ENCODE measurements at places on chromosomes 2 and 18.

GRCh38 chr2:224986477-224986876, 55.8 kb downstream of the DOCK10 start:
- no peak for DNase-seq

DNA sequence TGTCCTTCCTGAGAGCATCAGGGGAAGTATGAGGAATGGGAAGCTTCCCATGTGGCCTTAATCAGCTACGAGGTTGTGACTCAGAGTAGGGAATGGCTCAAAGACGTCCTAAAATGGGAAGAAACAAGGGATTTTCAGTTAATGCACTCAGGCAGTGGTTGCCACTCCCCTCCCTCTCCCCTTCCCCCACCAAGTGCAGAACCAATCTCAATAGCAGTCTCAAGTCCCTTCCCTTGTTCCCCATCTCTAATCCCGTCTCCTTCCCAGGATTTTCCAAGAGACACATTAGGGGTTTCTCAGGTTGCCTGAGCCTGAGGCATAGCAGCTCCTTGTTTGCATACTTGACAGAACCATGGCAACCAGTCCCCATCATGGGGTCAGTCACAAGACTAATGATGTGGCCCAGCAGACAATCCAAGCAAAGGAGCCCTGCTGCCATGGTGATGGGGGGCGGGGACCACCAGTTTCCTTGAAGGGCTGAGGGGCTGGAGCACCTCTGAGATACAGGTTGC, 18.2 kb upstream of the RESP18 start:
- DNase-seq, result no peak

DNA sequence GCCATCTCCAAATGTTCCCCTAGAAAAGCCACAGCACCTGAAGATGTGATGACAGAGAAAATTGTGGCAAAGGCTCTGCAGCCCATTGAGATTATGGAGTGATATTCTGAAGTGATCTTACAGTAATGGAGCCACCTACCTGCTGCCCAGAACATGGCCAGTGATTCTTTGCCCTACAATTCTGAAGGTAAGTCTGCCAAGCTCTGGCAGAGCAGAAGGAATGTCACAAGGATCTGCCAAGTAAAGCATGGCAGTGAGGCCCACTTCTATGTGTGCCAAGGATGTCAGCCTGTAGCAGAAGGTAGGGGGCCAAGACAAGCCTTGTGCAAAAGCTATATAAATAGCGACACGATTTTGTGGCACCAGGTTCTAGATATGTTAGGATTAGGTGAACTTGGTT, 155.1 kb downstream of the RND3 start:
- DNase-seq, result no peak

DNA sequence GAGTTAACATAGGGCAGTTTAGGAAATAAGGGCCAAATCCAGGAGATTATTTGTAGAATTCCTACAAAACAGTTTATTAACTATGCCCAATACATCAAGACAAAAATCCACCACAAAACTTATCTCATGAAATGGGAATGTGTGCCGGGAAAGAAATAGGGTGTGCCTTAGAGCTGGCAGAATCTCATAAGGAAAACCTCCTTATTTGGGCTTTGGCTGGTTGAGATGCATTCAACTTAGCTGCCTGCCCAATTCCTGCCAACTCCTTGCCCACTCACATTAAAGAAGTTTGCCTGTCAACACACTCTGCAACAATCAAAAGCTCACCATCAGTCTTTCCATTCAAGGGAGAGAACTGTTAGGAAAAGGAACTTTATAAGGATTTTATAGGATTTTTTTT, 500.6 kb downstream of the SATB2 start:
- DNase-seq, result no peak

GRCh38 chr18:2410688-2411087, 160.6 kb downstream of the METTL4 start:
- DNase-seq, result no peak

- no peak for DNase-seq
Observed at GRCh38 chr2:28318462-28319117, 74.1 kb upstream of the FOSL2 start.

DNA sequence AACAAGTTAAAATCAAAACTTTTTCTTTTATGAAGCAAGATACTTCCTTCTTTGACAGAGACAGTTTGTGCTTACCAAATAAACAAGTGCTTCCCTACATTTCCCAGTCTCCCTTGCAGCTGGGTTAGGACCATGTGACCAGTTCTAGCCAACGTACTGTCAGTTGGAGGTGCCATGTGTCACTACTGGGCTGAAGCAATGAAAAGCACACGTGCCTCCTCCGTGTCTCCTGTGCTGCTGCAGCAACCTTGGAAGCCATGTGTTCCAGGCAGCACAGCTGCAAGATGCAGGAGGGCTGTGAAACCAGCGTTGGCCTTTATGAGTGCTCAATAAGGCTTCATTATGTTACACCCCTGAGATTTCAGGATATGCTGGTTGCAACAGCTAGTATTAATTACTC, 93.2 kb downstream of the DHRS9 start:
- DNase-seq, result no peak

DNA sequence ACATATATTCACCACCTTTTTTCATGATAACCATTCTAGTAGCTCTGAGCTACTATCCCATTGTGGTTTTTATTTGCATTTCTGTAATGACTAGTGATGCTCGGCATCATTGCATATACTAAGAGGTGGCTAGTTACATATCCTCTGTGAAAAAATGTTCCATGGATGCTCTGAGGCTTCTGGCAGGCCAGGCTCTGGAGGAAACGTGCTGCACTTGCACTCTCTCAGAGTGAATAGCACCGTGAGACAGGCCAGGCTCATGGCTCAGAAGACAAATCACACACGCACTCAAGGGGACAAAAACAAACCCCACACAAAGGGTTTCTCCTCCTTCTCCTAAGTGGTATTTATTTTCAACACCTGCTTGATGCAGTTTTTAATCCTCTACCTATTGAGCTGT, 1085.3 kb upstream of the CNTNAP5 start:
- DNase-seq, result no peak

DNA sequence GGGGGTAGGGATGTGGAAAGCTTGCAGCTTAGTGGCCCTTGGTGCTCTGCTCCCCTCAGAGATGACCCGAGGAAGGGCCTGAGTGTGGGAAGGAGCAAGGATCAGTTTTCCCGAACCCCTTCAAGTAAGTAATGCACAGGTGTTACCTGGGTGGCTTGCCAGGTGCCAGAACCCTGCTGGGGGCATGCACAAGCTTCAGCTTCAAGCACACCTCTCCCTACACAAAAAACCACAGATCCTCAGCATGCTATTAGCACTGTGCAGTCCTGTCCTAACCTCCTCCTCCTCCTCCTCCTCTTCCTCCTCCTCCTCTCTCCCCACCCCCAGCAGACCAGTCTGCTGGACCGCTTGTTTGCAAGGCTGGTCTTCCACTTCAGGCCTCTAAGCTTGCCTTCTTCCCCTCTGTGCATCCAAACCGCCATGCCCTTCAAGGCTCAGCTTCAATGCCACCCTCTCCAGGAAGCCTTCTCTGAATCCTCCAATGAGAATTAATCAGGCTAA, 114.8 kb downstream of the ACAA2 start:
- no peak for DNase-seq

DNA sequence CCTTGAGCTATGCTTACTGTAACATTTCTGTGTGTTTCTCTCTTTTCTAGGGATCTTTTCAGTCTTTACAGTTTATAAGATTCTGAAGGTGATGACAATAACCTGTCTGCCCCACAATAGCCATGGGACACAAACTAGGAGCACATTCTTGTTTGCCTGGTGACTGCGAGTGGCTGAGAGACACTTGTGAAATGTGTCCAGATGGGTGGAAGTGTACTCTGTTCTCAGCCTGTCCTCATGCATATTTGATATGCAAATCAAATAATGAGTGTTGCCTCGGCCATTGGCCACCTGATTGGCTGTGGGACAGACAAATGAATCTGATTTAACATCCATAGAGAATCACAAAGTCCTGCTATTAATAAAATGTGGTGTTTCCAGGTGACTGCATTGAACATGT, 246.2 kb downstream of the HNMT start:
- DNase-seq, result no peak

DNA sequence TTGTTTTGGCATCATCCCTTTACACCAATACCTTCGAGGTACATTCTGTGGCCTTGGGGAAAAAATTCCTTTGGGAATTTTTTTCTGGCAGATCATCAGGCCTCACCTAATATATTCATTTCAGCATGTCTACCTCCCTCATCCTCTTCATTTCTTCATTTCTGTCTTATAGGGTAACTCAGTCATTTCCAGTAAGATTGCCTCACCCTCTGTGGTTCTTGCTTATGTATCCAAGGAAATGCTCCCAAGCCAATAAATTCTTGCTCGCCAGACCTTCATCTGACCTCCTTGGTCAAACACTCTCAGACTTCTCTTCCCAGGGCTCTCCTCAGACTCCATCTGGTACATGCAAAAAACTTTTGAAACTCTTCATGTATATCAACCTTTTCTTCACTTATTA, 265.6 kb downstream of the TMX3 start:
- no peak for DNase-seq

GRCh38 chr2:63364866-63365265, 223.4 kb downstream of the WDPCP start:
- DNase-seq, result no peak

GRCh38 chr2:72289283-72289682, 141.6 kb upstream of the CYP26B1 start:
- no peak for DNase-seq

- no peak for DNase-seq
Observed at GRCh38 chr2:103364177-103364576, 602.3 kb downstream of the TMEM182 start.

GRCh38 chr2:35168351-35168750, 1187.2 kb upstream of the CRIM1 start:
- DNase-seq, result no peak

- no peak for DNase-seq
Observed at GRCh38 chr2:64234150-64234549, 89.9 kb upstream of the PELI1 start.

GRCh38 chr2:150750720-150751119, 263.3 kb upstream of the RND3 start:
- no peak for DNase-seq

DNA sequence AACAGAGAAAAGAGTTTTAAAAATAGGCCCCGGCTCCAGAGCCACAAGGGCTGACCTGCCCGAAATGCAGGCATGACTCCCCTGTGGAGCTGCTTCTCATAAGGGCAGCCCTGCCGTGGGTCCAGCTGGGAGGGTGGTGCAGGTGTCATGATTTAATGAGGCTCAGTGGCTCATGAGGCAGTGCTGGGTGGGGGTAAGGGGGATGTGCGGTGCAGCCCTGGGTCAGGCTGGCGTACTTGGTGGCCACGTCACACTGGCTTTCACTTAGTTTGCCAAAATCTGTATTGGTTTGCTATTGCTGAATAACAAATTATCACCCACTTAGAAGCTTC, 33.6 kb downstream of the HJURP start:
- no peak for DNase-seq

- no peak for DNase-seq
Observed at GRCh38 chr18:26470011-26470637, 78.2 kb downstream of the KCTD1 start.

- DNase-seq, result no peak
Observed at GRCh38 chr2:178412047-178412446, 38.9 kb downstream of the PRKRA start.

- DNase-seq, result no peak
Observed at GRCh38 chr18:4854671-4855070, 342.4 kb downstream of the AKAIN1 start.

GRCh38 chr2:162908567-162908966, 70.0 kb upstream of the KCNH7 start:
- DNase-seq, result no peak

DNA sequence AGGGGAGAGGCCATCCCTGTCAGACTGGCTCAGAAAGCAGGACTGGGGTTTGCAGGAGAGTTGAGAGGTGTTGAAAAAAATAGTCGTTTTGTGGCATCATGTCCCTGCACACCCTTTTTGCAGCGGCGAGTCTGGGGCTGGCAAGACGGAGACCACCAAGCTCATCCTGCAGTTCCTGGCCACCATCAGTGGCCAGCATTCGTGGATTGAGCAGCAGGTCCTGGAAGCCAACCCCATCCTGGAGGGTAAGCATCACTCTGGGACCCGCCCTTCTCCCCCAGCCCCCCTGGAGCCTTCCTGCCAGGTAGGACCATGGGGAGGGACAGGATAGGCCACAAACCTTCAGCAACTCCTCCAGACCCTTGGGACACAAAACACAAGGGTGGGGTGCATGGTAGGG, 34.2 kb downstream of the MYO7B start:
- no peak for DNase-seq

DNA sequence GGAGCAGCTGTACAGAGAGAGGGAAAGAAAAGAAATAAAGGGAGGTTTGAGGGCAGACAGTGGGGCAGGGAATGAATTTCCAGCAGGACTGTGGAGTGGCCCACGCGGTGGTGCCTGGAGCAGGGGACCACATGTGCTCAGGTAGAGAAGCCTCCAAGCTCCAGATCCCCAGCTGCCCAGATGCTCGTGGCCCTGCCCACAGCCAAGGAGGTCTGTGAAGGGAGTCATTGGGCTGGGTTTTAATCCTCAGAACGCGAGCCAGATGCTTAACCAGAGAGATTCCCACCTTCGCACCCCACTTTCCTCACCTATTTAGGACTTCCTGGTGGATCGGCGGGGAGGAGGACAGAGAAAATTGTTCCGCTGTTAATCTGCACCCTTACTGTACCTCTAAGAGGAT, 369.4 kb downstream of the PARD3B start:
- no peak for DNase-seq

DNA sequence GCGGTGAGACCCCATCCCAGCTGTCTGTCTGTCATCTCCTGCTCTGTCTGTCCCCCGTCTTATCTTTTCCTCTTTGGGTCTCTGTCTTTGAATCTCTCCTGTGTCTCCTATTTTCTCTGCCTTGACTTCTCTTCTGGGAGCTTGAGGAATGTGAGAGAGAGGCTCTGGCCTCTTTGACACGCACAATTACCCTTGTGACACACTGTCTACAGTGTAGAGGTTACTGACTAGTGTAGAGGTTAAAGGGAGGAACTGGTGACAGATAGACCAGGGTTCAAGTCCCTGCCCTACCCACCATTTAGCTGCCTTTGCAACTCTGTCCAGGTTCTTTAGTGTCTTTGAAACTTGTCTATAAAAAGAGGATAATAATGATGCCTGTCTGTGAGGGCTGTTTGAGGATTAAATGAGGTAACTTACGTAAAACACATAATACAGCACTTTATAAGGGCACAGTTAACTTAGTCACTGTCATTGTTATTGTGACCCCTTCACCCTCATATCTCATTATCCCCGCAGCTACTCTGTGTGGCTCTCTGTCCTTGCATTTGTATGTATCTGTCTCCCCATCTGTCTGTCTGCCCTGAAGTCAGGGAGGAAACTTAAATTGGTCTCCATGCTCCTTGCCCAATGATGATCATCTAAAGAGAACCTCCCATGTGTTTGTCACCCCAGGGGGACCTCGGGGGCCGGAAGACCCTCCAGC, 19.9 kb downstream of the SEMA4F start:
- no peak for DNase-seq

DNA sequence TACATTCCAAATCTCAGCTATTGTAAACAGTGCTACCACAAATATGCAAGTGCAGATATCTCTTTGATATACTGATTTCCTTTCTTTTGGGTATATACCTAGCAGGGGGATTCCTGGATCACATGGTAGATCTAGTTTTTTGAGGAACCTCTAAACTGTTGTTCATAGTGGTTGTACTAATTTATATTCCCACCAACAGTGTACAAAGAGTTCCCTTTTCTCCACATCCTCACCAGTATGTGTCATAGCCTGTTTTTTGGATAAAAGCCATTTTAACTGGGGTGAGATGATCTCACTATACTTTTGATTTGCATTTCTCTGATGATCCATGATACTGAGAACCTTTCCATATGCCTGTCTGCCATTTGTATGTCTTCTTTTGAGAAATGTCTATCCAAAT, 6.3 kb upstream of the CCNT2 start:
- DNase-seq, result no peak

GRCh38 chr2:850429-850828, 100.2 kb upstream of the SNTG2 start:
- no peak for DNase-seq

Data from activated T-helper 1 cell treated with anti-CD3 and anti-CD28 coated beads, Interleukin-2, amount 50 U/mL, for 16 hours (primary cell).